ENCODE measurements at places on chromosomes 6 and 20.
A peak's percentile ranks its signal among the peaks of the same experiment; 100 is the strongest.

DNA sequence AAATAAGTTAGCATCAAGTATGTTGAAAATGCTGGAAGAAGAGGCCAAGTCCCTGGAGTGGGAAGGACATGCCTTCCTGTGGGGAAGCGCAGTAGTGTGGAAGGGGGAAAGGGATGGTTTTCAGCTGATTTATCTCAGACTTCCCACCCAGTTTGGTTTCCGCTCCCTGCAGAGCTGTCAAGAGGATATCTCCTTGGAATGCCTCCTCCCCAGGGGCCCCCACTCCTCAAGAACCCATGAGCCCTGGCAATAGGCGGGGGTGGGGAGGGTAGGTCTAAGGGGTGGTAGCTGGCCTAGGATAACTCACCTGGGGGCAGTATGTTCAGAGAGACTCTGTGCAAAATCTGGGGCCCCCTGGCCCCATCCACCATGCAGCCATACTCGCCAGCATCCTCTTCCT, 696 bp downstream of the TREML1 start:
- no peak for DNase-seq

DNA sequence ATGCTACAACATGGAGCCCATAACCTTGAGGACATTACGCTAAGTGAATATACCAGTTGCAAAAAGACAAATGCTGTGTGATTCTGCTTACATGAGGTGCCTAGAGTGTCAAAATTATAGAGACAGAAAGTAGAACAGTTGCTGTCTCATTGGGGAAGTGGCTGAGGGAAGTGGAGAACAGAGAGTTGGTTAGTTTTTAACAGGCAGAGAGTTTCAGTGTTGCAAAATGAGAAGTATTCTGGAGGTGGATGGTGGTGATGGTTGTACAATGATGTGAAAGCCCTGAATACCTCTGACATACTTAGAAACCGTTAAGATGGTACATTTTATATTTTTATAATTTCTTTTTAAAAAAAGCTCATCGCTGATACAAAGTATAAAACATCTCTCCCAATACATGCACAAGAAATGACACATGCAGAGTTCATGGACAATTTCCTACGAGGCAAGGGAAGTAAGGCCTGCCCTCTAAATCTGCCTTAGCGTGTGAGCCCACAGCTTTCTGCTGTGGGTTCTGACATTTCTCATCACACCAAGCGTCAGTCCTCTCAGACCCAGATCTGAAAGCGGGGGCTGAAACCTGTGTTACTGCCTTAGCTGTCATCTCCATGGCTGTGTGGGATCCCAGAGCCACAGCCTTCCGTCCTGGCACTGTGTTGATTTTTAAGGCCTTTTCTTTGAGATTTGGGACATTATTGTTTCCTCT, 126.0 kb downstream of the RNASET2 start:
- DNase-seq, result no peak

DNA sequence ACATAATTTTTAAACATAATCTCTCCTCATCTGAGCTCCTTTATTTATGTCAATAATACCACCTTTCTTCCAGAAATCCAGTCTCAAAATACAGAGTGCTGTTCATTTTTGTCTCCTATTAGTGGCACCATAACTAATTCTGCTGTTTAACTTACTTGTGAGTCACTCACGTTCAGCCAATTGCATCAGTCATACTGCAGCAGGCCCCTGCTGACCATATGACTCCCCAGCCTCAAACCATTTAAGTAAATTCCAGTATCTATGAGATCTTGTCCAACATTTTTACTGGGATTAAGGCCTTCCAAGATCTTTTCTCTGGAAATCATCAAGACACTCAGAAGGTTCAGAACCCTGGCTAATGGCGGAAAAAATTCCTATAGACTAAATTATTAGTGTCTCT, 982.2 kb upstream of the MAP3K7 start:
- no peak for DNase-seq

GRCh38 chr20:59334651-59335300, 34.4 kb downstream of the EDN3 start:
- DNase-seq, result no peak

DNA sequence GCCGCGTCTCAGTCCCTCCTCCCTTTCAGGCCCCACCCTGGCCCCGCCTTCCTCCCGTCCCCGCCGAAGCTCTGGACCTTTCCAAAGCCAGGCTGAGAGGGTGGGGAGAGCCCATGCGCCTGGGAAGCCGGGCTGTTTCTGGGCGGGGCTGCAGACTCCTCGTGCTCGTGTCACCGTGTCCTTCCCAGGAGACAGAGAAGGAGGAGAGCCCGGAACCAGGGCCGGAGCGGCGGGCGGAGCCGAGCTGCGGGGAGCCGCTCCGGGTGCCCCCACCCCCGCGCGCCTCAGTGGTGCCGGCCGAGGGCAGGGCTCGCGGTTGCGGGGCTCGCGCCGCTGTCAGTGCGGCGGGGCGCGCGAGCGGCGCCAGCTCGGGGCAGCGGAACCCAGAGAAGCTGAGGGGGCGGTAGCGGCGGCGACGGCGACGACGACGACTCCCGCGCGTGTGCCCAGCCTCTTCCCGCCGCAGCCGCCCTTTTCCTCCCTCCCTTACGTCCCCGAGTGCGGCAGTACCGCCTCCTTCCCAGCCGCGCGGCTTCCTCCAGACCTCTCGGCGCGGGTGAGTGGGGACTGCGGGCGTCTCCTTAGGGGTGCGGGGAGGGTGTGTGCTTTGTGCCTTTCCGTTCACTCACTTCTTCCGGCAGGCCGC, at the start of gene RALY:
Gene RALY, plus strand, starts transcription at position 336 of the 646 bp plus-strand sequence. CDS start 78,164 bp downstream, outside the sequence.
- peak; percentile 99 for DNase-seq

GRCh38 chr6:32941214-32941768, 463 bp upstream of the HLA-DMB start:
- no peak for DNase-seq

DNA sequence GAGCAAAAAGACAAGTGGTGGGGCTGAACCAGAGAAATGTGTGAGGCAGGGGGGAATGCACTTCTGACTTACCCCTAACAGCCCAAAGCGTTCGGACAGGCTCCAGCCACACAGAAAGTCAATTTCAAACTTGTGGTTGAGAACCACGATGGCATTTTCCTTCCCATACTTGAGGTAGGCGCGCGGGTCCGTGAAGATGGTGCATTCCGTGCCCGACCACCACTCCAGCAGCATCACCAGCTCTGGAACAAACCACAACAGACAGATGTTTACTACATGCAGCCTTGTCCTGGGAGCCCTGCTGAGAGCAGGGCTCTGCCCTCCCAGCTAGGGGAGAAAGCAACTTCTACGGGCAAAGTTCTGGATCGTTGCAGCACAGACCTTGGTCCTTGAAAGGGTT, 107.7 kb downstream of the AGPAT4 start:
- DNase-seq, result no peak

GRCh38 chr6:100426241-100426640, 38.5 kb downstream of the SIM1 start:
- DNase-seq, result no peak

DNA sequence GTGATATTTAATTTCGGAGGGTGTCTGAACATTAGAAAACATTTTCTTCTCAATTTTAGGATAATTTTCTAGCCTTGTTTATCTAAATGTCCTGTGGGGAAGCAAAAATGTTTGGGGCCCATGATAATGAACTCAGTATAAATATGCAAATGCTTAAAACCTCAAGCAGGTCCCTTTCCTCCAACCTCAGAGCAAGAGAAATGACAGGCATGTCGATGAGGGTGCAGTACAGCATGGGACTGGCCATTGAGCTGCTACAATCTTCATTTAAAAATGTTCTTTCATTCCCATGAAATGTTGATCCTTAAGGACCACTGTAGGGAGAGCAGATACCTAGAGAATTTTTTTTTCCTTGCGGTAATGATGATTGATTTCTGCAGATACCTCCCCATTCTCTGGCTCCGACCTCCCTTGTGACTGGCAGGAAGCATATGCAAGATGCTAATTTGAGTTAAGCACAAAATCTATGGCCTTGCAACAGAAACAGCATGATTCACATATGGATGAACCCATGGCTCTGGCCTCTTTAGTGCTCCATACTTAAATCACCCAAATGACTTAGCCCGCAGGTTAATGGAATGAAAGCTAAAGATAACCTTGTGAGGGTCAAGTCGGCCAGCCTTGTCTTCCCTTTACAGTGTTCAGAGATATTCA, 243.3 kb downstream of the SOX4 start:
- no peak for DNase-seq

DNA sequence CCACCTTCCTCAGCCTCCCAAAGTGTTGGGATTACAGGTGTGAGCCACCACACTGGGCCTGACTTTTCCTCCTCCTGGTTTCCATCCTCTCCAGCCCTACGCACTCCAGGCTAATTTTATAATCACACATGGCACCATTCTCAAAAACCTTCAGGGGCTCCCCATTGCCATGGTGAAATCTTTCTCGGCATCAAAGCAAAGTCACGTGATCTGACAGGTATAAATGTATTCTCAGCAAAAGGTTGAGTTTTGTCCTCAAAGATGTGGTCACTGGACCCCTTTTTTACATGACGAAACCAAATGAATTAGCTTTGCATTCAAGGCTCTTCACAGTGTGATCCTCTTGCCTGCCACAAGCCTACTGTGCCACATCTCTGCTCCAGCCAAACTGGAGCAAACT, 15.5 kb downstream of the ARMC12 start:
- DNase-seq, result no peak

GRCh38 chr6:44725070-44725469, 337.6 kb downstream of the CDC5L start:
- DNase-seq, result no peak

DNA sequence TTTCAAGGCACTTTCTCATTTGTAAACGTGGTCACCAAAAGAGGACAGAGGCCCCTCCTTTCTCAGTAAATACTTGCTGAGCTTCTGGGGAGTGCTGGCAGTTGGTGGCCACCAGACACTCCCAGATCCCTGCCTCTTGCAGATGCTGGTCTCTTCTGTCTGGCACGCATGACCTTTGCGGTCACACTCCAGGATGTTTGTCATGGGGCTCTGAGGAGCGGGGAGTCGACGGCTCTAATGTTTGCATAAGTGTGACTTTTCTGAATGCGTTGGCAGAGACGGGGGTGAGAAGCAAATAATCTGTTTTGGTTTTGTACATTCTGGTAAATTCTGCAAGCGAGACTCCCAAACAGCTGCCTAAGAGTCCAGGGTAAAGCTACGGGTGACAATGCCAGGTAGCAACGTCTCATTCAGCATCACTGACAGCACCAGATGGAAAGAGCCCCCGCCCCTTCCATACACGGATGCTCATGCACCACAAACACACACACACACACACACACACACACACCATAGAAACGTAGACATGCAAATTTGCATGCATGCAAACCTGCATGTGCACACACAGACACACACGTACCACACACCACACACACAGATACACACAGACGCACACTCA, 101.1 kb downstream of the YTHDF1 start:
- DNase-seq, result no peak

GRCh38 chr6:38755207-38755606, 40.1 kb downstream of the DNAH8 start:
- no peak for DNase-seq

GRCh38 chr6:11333132-11333849, 100.8 kb upstream of the NEDD9 start:
- DNase-seq, result no peak

- DNase-seq, result no peak
Observed at GRCh38 chr6:135464634-135465033, 32.9 kb downstream of the AHI1 start.

DNA sequence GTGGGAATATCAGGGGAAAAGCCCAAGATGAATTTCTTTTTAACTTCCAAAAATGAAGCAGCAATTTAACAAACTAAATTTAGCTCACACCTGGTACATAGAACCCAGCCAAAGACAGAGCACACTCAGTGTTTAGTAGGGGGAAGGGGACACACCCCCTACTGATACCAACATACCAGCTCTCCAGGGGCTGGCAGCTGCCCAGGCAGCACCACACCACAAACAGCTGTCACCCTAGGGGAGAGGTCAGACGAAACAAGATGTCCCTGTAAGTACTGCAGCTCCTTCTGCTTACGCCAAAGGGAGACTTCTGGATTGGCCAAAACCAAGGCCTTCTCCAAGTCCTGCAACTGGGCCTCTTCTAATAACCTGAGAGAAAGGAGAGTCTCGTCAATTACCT, 26.0 kb downstream of the MDN1 start:
- peak; percentile 83 for DNase-seq

DNA sequence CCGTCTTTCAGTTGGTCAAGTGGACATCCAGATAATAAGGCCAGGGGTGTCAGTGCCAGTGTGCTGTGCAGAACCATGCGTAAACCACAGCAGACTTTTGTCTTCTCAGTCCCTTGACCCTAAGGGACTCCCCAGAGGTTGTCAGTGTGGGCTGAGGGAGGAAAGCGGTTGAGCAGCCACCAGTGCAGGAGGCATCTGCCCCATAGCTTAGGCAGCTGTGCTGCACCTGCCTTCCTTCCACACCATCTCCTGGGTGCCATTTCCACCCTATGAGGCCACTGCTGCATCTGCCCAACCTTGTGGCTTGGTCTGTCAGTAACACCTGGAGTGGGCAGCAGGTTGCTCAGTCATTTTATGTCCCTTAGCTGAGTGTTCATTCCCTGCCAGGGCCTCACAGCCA, 26.0 kb downstream of the PRPF6 start:
- DNase-seq, result no peak

- no peak for DNase-seq
Observed at GRCh38 chr20:19288061-19288460, 75.6 kb downstream of the SLC24A3 start.

GRCh38 chr20:41029150-41029901, 704 bp downstream of the TOP1 start:
- peak; percentile 51 for DNase-seq

DNA sequence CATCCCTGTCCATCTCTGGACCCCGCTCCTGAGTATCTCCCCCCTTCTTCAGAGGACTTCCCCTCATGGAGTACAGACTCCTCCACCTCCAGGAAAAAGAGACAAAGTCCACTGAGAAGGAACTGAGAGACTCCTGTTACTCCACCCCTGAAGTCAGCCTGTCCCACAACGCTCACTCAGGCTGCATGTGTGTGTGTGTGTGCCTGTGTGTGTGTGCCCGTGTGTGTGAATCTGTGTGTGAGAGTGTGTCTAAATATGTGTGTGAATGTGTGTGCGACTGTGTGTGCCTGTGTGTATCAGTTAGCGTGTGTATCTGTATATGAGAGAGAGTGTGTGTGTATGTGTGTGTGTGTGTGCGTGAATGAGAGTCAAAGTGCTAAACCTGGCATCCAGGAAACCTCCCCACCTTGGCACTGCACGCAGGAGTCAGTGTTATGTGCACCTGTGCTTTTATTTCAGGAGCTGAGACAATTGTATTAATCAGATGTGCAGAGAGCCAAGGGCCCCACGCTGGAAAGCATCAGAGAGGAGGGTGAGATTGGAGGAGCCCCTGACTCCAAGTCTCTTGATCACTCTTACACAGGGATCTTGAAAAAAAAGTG, 39.0 kb downstream of the HLA-A start:
- DNase-seq, result no peak

GRCh38 chr6:128725271-128726233, 157.4 kb upstream of the LAMA2 start:
- DNase-seq, result no peak

DNA sequence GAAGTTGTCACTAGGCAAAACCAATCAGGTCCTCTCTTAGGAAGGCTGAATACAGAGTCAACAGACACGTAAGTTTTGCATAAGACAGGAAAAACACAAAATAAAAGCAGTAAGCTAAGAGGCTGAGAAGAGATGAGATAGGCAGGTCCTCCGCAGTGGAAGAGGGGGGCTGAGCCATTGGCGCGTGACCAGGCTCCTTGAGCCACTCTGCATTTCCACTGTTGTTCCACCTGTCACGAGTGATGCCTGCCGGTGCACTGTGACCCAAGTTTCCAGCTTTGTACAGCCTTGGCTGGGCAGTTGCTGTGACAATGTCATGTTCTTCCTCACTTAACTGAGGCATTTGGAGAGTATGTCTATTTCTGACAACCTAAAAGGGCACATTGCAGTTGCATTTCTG, 58.6 kb downstream of the NUDT3 start:
- peak; percentile 77 for DNase-seq

Data from Right ventricle myocardium superior (tissue), 1 donor.